ENCODE measurements at places on chromosomes 16 and 17.
A peak's percentile ranks its signal among the peaks of the same experiment; 100 is the strongest.

- no peak for DNase-seq
Observed at GRCh38 chr16:28062261-28062846, 1.2 kb downstream of the GSG1L start.

GRCh38 chr16:13046061-13046821, 144.8 kb downstream of the SHISA9 start:
- no peak for DNase-seq

GRCh38 chr17:43517615-43518386, 28.3 kb downstream of the ETV4 start:
- peak; percentile 20 for DNase-seq

DNA sequence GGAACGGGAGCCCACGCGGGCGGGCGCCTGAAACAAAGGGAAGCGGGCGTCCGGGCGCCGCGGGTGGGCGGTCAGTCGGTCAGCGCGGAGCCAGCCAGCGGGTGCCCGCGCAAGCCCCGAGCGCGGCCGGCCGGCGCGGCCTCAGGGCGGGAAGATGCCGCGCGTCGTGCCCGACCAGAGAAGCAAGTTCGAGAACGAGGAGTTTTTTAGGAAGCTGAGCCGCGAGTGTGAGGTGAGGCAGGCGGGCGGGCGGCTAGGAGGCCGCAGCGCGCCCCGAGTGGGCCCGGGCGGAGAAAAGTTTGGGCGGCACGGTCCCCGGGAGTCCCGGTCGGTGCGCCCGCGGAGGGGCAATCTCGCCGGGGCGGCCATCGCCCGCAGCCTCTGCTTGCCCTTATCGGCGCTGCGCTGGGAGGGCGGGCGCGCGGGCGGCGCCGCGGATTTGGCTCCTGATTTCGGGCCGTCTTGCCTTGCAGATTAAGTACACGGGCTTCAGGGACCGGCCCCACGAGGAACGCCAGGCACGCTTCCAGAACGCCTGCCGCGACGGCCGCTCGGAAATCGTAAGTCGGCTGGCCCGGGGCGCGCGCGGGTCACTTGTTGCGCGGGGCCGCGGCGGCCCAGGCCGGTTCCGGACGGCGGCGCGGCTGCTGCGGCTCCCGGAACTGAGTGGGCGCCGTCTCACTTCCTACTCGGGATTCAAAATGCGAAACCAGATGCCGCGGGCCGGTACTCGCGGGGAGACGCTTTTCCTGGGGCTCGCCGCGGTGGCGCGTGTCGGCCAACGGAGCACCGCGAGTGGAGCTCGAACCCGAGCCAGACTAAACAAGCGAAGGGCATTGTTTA, 526 bp downstream of the CBFB start:
- DNase-seq, result no peak

DNA sequence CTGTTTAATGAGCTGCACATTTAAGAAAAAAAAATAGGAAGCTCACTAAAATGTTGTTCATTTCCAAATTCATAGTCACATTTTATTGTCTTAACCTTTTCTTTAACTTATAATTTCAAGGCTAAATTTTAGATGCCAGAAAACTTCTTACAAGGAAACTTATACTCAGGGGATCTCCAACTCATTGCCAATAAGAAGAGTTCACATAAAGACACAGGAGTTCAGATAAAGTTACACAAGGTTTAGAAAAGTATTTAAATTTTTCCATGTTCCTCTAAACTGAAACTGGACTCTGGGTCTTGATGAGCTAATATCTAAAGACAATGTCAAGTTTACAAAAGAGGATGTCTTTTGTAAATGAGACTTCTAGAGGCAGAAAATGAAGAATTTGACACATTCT, 190.7 kb upstream of the KCNJ16 start:
- no peak for DNase-seq

DNA sequence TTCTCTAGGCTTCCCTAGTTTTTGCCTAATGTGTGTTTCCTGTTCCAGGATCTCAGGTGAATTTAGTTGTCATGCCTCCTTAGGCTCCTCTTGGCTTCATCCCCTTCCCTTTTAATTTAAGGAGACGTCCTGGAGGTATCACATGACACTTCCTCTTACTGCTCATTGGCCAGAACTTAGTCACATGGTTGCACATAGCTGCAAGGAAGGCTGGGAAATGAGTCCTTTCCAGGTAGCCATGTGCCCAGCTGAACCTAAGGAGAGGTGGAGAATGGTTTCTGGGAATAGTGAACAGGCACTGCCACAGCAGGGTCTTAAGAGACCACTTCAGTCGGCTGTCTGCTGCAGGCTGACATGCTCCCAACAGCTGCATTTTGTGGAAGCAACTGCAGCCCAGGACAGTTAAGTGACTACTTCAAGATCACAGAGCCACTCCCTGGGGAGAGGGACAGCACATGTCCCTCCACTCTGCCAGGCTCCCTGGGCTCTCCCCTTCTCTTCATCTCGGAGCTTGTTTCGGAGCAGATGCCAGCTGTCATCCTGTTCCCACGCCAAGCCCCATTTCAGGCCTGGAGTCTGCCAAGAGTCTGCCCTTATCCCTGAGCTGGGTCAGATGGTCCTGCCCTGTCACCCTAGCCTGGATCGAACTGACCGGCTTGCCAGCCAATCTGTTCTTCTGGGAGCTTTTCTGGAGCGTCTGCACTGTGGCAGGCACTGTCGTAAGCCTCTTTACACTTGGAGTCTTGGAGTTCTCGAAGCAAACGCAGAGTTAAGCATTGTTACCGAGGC, 81.4 kb upstream of the FOXF1 start:
- no peak for DNase-seq

Data from GM18507 (cell line).